ENCODE measurements at places on chromosomes 5 and 9.

GRCh38 chr9:127199001-127199791 is 65.4 kb upstream of the GARNL3 start:
- peak; percentile 83 for DNase-seq

DNA sequence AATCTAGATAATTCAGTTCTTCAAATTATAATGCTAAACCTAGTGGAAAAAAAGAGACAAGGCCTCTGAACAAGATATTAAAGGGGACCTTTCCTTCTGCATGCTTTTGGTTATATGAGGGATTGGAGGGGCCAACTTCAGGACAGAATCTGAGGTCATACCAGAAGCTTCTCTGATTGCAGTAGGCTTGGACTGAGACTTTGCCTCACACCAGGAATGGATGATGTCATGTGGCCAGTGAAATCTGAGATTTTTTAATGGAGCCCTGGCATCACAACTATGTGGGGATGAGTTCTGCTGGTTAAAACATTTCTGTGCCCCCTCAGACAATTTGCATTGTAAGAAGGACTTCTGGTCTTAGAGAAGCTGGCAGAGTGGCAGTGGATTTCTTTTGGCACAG is 88.6 kb downstream of the ANGPTL2 start:
- no peak for DNase-seq

- no peak for DNase-seq
These were observed 10.0 kb downstream of the PLPPR1 start for GRCh38 chr9:101038488-101038887.

DNA sequence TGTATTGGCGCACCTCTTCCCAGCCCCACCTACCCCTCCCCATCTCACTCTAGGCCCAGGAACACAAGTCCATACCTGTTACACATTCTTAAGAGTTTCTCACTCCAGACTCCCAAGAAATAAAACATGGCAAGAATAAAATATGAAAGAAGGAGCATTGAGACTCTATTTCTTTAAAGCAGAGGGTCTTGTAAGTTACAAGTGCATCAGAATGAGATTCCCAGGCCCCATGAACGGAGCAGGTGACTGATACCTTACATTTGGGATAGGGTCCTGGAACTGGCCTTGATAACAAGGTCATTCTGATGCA is 5.7 kb downstream of the EGR1 start:
- no peak for DNase-seq

GRCh38 chr5:137648361-137648760 is 87.5 kb downstream of the KLHL3 start:
- DNase-seq = no peak

DNA sequence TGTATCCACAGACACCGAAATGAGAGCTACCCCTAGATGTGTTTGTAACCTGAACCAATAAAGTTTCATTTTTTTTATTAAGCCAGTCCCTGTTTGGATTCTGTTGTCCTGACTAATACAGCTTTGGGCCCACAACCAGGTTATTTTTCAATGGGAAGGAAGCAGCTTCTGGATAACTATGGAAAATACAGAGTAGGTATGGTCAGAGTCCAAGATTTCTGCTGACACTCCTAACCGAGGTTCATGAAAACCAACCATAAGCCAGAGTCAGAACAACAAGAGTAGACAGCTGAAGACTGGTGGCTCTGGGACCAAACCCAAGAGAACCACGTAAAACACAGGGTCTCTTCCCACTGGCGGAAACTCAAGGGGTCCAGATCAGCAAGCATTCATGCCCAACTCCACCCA is 10.8 kb downstream of the KLF9 start:
- no peak for DNase-seq

- no peak for DNase-seq
These were observed 90.6 kb downstream of the PRRT1B start for GRCh38 chr9:131635892-131636291.

GRCh38 chr5:179318221-179318955 is 26.9 kb downstream of the ADAMTS2 start:
- no peak for DNase-seq

DNA sequence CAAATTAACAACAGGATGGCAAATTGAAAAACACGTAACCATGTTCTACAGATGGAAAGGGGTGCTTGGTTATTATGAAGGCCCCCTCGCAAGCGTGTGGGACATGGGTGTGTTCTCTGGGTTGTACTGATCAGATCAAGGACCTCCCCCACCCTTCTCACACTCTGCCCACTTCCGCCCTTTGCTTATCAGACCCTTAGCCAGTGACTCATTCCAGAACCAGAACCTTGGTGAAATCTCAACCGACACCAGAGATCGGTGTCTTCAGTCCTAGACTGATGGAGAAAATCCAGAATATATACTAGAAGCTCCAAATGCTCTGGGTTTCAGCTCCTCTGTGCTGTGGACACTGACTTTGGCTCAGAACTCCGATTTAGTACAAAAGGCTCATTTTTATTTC is 64.9 kb downstream of the PTTG1 start:
- no peak for DNase-seq

Data from left colon (tissue), 2 donors.